ENCODE measurements at places on chromosomes 1 and 21. TPM values are rescaled to one million over a fixed set of nuclear protein-coding genes. Genes with fewer than 3 reads are reported as not detected.

Gene MYCL
- total RNA-seq = 62.7 TPM

Gene TMEM125
- 10.0 TPM for total RNA-seq

Gene DPYD
- 31.9 TPM for total RNA-seq

DNA sequence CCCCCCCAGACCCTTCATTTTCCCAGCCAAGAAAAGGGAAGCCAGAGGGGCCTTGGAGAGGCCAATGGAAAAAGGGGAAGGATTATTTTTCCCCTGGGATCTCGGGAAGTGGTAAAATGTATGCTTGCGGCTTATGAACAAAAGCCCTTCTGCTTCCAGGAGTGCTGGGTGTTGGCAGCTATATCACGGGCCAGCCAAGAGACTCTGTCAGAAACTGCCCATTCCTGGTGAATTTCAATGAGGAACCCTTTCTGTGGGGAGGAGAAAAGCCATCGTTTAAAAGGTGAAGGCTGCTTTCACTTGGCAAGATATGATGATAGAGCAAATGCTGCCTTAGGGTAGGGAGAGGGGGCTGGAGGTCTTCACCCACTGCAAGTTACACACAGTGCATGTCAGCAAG is 69.7 kb upstream of the ZC3H12A start:
- no peak for DNase-seq

GRCh38 chr21:42779431-42779861 is 99.9 kb downstream of the WDR4 start:
- no peak for DNase-seq

DNA sequence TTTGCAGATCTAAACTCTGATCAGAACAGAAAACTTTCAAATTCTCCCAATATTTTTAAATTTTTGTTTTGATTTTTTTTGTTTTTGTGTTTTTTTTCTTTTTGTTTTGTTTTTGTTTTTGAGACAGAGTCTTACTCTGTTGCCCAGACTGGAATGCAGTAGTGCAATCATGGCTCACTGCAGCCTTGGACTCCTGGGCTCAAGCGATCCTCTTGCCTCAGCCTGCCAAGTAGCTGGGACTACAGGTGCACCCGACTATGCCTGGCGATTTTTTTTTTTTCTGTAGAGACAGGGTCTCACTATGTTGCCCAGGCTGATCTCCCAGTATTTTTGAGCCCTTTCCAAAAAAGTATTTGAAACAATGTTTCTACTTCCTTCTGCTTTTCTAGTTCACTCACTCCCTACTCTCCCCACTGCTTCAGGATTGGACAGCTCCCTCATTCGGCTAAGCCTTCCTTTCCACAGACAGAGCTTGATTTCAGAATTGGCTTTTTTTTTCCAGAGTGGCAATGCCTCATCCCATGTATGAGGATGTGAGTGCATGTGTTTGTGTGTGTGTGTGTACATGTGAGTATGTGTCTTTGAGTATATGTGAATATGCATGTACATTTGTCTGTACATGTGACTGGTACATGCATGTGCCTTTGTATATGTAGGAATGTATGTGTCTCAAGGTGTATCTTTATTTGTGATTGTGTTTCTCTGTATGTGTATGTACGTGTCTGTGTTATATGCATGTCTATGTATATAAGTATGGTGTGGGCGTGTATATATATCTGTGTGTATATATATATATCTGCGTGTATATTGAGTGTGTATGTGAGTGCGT is 11.9 kb downstream of the LHX4 start:
- DNase-seq = no peak

GRCh38 chr21:39209334-39209688 is 26.1 kb upstream of the PSMG1 start:
- DNase-seq = no peak

GRCh38 chr1:165755393-165756010 is 13.2 kb downstream of the TMCO1 start:
- DNase-seq = no peak

DNA sequence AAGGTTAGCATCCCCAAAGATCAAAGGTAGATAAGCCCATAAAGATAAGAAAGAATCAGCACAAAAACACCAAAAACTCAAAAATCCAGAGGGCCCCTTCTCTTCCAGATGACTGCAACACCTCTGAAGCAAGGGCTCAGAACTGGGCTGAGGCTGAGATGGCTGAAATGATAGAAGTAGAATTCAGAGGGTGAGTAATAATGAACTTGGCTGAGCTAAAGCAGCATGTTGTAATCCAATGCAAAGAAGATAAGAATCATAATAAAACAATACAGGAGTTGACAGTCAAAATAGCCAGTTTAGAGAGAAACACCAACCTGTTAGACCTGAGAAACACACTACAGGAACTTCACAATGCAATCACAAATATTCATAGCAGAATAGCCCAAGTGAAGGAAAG is 406.9 kb upstream of the CXADR start:
- DNase-seq = no peak

DNA sequence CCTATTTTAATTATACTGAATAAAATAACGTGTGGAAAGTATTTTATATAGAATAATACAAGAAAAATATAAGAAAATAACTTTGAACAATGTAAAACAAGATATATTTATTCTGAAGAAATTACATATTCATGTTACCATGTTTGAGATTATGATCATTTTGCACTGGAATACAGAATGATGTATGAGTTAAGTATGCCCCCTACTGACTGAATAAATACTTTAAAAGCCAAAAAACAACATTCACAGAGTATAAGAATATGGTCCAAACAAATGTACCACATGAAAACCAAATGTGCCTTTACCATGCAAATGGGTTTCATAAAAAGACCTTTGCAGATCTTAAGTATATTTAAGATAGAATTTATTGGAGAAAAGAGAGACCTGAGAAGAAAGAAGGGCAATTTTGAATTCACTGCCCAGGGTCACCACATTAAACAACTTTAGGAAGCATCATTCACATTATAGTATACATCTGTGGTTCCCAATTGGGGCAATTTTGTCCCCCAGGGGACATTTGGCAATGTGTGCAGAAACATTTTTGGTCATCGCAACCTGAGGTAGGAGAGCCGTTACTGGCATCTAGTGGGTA is 136.6 kb upstream of the GFI1 start:
- no peak for DNase-seq

DNA sequence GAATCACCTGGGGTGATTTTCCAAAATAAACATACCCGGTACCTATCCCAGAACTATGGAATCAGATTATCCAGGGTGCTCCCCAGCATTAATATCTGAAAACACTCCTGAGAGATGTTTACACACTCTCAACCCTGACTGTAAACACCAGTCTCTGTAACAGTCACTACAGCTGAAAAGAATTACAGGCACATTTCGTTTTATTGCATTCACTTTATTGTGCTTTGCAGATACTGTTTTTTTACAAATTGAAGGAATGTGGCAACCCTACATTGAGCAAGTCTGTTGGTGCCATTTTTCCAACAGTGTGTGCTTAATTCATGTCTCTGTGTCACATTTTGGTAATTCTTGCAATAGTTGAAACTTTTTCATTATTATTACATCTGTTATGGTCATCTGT is 31.8 kb downstream of the HSF2BP start:
- no peak for DNase-seq
